ENCODE measurements at places on chromosomes 7 and 10.

GRCh38 chr10:70355051-70356021 lies 27.1 kb downstream of the LRRC20 start:
- DNase-seq, result no peak

- no peak for DNase-seq
These were observed 86.1 kb downstream of the FAM107B start for GRCh38 chr10:14688606-14689005.

GRCh38 chr10:89217057-89217990 lies 10.2 kb upstream of the CH25H start:
- no peak for DNase-seq

GRCh38 chr10:28535846-28536245 lies 2.9 kb downstream of the WAC start:
- DNase-seq, result no peak

DNA sequence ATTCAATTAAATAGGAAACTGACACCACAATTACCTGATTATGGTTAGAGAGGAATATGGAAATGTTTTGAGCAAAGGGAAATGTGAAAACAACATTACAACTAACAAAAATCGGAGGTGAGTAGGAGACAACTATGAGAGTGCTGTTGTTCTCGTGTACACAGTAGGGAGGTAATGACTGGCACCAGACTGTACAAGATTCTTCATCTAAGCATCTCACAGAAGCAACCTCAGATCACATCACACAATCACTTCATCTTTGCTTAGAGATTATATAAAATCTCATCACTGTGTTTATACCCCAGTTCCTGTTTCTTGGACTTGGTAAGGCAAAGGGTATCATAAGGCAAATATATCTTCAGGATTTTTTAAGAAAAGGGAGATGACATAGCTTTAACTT lies 14.9 kb downstream of the ABLIM1 start:
- no peak for DNase-seq

- DNase-seq, result no peak
These were observed 4.2 kb upstream of the NT5C3A start for GRCh38 chr7:33066771-33067170.
